ENCODE measurements at places on chromosomes 1 and 21.

- no peak for DNase-seq
These were observed 1.5 kb downstream of the TTC3 start for GRCh38 chr21:37074546-37074945.

- no peak for DNase-seq
These were observed 71.1 kb upstream of the C8B start for GRCh38 chr1:57036641-57037579.

DNA sequence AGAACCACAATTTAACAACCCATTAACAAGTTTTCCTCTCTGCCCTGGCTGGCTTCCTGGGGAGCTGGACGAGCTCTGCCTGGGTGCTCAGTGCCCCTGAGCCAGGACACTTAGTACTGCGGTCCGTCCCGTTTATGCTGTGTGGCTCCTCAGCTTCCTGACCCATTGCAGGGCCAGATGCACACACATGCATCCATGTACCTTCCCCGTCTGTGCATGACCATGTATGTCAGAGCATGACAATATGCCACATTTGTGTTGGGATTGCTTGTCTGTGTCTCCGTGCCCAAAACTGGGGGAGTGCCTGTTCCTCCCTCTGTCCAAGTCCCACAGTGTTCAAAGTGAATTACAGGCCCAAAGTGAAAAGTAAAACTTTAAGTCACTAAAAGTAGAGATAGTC is 9.7 kb upstream of the TFF3 start:
- no peak for DNase-seq

DNA sequence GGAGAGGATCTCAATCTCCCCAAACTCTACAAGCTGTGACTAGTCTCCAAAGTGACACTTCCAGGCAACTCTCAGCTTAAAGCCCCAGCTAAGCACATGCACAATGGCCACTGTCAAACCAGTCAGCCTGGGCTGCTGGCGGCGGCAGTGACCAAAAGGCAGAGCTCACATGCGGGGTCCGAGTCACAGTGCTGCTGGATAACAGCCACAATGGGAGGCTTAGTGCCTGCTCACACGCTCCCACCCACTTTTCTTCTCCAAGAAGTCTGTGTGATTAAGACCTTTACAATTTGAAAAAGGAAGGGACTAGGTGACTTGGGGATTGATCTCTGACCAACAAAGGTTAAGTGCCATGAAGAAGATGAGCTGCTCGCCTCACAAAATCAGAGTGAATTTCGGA is 16.8 kb downstream of the RIPK4 start:
- no peak for DNase-seq

DNA sequence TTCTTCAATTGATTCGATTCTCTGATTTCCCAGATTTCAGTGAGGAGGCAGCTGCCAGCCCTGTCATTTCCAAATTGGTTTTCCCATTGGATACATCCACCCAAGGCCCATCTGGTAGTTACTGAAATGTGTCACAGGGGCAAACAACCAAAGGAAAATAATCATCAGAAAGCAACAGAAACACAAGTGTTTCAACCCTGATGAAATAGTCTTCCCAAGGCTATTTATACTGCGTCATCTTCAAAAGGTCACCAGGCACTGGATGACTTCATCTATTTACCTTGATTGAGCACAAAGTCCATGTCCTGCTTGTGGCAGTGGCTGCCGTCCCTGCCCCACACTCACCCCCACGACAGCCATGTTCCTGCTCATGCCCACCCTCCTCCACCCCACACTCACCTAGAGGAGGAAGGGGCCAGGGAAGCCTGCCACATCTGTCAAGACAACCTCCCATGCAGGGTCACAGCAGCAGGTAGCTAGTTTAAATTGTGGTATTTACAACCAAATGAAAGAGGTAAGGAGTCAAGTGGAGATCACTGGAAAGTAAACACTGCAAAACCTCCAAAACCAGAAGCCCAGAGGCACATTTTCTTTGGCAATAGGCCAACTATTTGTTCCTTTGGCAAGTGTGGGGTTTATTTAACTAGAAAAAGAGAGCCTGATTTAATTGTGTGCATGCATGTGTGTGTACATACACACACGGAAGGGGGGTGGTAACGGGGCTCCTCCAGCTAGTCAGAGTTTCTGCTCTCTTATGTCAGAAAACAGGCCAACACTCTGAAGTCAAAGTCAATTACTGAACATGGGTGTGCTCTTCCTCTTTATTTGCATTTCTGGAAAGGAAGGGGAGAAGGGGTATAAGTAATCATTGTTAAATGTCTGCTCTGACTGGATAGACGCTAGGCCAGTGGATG is 49.5 kb upstream of the RAB4A start:
- DNase-seq: peak; percentile 51

GRCh38 chr1:46489638-46490405 is at the start of gene DMBX1:
DMBX1 (plus strand) TSS chr1:46489836; CDS start chr1:46507011, 17,175 bp downstream.
- DNase-seq: peak; percentile 32

GRCh38 chr1:56424744-56425493 is 154.4 kb downstream of the PLPP3 start:
- no peak for DNase-seq

GRCh38 chr1:110645821-110646735 is 28.7 kb downstream of the KCNA3 start:
- no peak for DNase-seq

- no peak for DNase-seq
These were observed 16.4 kb upstream of the KANK4 start for GRCh38 chr1:62335656-62336055.

DNA sequence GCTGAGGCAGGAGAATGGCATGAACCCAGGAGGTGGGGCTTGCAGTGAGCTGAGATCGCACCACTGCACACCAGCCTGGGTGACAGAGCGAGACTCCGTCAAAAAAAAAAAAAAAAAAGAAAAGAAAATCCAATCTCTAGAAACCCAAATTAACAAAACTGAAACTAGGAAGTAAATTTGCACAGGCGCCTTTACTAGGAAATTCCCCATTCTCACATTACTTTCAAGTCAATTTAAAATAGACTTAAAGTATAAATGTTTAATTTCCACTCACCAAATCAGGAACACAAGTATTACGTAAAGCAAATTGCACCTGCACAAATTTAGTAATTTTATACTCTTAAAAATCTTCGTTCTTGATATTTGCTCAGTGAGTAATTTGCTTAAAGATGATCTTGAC is 67.8 kb upstream of the BCAR3 start:
- DNase-seq: no peak

Data from NCI-H2107 (cell line).